ENCODE measurements at places on chromosomes 6 and 20. TPM values are rescaled to one million over a fixed set of nuclear protein-coding genes. Genes with fewer than 3 reads are reported as not detected.

- no peak for DNase-seq
These were observed 43.6 kb upstream of the IYD start for GRCh38 chr6:150325066-150325772.

DNA sequence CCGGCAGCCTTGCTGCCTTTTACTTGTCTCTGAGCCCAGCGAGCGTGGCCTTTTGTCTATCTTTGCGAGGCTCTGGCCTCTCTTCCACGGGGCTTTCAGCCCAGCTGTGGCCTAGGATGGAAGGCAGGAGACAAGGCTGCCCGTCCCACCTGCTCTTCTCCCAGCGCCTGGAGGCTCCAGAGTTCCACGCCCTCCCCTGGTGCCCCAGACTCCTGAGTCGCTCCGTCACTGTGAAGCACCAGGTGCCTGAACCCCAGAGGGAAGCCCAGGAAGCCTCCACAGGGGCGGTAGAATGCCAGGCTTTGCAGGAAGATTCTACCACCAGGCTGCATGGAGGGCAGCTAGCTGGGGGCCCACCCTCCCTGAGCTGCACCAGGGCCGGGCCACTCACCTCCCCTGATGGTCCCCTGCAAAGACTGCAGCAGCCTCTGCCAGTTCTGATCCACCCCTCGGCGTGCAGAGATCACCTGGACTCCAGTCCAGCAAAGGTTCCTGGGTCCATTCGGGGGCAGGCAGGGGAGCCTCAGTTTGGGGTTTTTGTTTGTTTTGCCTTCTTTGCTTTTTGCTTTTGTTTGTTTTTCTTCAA lies 384.6 kb downstream of the CDH4 start:
- DNase-seq, result no peak

- DNase-seq, result no peak
These were observed 101.2 kb downstream of the MYO6 start for GRCh38 chr6:75850026-75850833.

GRCh38 chr6:109925075-109925474 lies 53.0 kb upstream of the GPR6 start:
- DNase-seq, result no peak

DNA sequence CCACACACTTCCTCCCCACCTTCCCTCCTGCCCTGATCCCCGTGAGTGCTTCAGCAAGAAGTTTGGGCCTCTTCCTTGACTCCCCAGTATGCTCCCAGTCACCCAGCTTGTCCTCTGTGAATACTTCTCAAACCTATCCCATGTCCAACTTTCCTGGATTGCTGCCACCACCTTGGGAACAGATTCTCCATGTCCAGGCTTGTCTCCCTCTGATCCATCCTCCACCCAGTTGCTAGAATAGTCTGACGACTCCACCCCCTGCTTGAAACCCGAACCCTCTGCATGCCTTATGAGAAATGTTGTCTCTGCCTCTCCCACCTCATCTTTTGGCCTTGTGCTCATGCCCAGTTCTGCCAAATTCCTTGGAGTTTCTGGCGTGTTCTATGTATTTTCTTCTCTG lies 108.0 kb downstream of the PPP1R14C start:
- no peak for DNase-seq

GRCh38 chr20:51447765-51448148 lies 94.8 kb downstream of the NFATC2 start:
- no peak for DNase-seq

DNA sequence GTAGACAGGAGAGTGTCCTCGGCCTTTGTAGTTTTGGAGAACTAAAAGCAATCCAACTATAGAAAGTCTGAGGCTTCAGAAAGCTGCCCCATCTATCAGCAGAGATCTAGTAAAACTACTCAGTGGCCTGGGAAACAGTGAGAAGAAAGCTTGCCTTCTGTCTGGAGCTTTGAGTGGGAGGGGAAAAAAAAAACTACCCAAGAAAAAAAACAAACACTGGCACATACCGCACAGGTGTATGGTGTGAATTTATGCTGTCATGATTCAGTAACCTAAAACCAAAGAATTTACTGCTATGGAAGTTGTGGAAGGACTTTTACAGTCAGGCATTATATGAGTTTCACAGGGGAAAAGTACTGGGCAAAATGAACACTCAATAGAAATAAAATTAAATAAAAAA lies 280.5 kb downstream of the ADGRB3 start:
- DNase-seq, result no peak

DNA sequence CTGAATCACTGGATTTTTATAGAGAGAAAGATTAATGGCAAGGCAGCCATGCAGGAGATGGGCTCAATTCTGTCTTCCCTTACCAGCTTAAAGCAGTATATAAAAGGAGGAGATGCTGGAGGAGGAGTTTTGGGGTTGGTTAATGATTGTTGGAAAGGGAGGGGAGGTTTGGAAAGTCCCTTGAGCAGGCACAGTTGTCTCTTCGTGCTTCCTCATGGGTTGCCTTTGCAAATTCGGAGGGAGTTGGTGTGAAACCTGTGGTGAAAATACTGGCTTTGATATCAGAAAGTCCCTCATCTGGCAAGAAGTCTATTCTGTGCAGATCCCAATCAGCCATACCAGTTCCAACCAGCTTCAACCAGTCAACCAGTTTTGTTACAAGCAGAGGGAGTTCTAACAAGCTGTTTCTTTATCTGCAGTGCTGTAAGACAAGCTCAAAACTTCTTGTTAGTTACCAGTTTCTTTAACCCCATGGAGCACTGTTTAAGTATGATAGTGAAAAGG lies 107.0 kb downstream of the HIVEP1 start:
- DNase-seq, result peak; percentile 85

DNA sequence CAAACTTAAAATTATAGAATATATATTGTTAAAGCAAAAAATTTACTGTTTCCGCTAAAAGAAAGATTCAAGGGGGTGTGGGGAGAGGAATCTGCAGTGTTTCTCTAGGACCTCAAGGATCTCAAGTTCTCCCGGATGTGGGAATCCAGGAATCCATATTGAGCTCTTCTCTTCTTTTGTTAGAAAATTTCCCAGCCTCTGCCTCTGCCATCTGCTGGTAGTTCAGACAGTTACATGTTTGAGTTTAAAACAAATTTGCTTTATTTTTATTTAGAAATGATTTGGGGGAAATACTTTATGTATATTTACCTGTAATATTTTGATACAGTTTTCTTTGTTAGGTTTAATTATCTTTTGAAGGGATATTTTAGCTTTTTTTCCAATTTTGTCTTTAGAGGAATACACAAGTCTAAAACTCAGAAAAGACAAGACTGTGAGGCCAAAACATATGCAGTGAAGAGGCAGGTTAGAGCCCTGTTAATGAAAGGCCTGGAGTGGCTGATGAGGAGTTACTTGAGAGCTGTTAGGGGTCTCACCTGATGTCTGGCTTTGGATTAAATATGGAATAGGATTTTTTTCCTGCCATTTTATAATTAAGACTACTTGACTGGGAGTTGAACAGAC lies 268.8 kb downstream of the ARID1B start:
- DNase-seq, result no peak

DNA sequence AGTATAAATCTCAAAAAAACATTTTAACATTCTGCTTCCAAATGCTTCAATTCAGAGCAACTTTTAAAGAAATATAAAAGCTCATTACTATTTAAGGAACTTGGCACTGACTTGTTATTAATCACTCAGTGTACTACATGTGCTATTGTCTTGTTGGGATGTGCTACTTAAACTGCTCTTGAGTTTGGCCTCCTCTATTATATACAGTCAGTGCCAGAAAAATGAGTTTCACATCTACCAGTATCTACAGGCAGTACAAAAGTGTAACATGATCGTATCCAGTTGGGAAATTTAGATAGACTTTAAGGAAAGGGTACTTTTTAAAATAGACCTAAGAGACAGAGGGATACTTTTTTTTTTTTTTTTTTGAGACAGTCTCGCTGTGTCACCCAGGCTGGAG lies 627.3 kb upstream of the SLC35B3 start:
- no peak for DNase-seq

GRCh38 chr6:55567558-55567957 lies 11.4 kb downstream of the HMGCLL1 start:
- DNase-seq, result no peak

The ADGRB3 gene
- not detected for total RNA-seq

The MMS22L gene
- 14.3 TPM for total RNA-seq

The ZNF831 gene
- 42.0 TPM for total RNA-seq

The WTAP gene
- total RNA-seq, result 164 TPM

Data from natural killer cell (primary cell).